Ureter (tissue), 1 donor: ENCODE measurements at places on chromosomes 2 and 18.

GRCh38 chr2:157601807-157602206, 26.9 kb downstream of the ACVR1C start:
- DNase-seq: no peak

DNA sequence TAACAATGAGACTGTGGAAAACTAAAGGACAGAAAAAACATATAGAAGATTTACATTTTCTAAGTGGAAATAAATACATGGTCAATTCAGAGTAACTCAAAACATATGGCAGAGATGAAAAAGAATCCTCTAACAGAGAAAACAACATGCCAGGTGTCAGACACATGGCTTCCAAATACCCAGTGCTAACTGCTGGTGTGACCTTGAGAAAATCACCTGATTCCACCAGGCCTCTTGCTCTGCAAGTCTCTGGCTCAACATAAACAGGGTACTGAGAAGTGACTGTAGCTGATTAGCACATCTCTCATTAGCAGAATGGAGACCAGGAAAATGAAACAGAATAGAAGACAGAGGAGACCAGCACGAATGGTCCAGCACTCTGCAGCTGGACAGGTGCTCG, 210.8 kb downstream of the HNMT start:
- no peak for DNase-seq

DNA sequence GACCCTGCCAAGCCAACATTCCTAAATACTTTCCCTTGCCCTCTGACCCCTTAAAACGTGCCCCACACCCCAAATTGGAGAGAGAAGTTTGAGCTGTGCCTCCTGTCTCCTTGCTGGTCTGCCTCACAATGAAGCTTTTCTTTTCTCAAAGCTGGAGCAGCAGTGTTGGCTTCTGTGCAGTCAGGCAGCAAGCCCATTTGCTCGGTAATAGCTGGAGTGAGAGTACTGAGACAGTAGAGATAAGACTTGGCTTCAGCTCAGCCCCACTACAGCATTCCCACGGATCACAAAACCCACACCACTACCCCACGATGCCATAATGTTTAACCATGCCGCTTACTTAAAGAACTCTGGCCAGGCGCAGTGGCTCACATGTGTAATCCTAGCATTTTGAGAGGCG, 73.0 kb downstream of the NCAPH start:
- DNase-seq: peak; percentile 55

GRCh38 chr2:63047321-63048279, 3.0 kb upstream of the OTX1 start:
- DNase-seq: no peak

GRCh38 chr2:57402755-57403154, 643.9 kb upstream of the VRK2 start:
- no peak for DNase-seq

- DNase-seq: no peak
These were observed 67.7 kb downstream of the CTAGE1 start for GRCh38 chr18:22349966-22350365.

GRCh38 chr18:66560094-66560493, 43.8 kb downstream of the CDH19 start:
- no peak for DNase-seq

- no peak for DNase-seq
These were observed 7.5 kb downstream of the ASB1 start for GRCh38 chr2:238433941-238434845.

DNA sequence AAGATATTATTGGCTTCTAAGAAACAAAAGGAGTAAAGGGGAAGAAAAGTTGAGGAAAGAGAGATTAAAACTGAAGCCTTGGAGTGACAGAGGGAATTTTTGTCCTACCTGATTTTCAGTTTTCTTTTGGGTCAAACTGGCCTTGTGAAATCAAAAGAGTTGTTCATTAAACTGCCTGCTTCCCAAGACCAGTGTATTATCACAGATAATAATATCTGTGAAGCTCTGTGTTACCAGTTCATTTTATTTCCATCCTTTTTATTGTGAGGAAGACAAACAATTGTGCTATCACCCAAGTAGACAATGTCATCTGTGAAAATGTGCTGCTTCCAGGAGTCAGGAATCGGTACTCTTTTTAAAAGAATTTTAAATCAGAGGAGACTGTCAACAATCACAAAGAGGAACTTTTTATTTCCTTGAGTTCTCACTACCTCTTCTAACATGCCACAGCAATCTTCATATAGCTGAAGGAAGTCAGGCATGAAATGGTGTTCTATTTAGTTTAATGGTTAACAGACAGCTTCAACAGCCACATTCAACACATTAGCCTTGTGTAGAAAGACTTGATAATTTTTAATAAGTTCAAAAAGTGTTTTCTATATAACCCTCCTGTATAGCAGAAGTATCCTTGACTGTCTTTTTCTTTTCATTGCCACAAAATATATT, 554.8 kb downstream of the PIK3C3 start:
- DNase-seq: no peak

- DNase-seq: no peak
These were observed 2.1 kb downstream of the HS1BP3 start for GRCh38 chr2:20648831-20649230.

GRCh38 chr2:109497911-109498870, 115.6 kb downstream of the SEPTIN10 start:
- DNase-seq: no peak

GRCh38 chr2:134912361-134912760, 6.3 kb upstream of the CCNT2 start:
- no peak for DNase-seq

DNA sequence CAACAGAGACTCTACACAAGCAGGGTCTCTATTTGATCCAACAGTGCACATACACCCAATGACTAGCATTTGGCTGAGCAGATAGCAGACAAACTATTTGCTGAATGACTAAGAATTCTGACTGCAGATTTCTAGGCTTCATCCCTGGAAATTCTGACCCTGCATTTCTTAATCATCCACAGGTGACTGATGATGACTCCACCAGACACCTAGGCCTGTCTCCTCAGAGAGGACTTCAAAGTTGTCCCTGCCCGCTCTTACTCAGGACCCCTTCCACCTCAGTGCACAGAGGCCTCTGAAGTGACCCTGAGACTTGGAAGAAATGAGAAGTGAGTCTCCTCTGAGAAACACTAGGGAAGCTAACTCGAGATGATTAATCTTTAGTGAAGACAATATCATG, 51.3 kb downstream of the SEPTIN10 start:
- DNase-seq: no peak

GRCh38 chr2:178776751-178777150, 30.5 kb downstream of the TTN start:
- DNase-seq: no peak
